ENCODE measurements at places on chromosomes 1 and 21. TPM values are rescaled to one million over a fixed set of nuclear protein-coding genes. Genes with fewer than 3 reads are reported as not detected.

GRCh38 chr1:67496329-67496728, 66.1 kb upstream of the SERBP1 start:
- H3K4me3 ChIP-seq, result no peak overlapping the region
- H3K4me1 ChIP-seq, result no peaks in the 10 kb centered on the region
- H3K36me3 ChIP-seq, result no peaks in the 10 kb centered on the region
- DNase-seq, result no peak

GRCh38 chr1:244102468-244102867, 51.4 kb downstream of the ZBTB18 start:
- H3K27ac ChIP-seq, result no peak overlapping the region
- peaks cover 13% of the 10 kb centered on the region for H3K4me1 ChIP-seq
- H3K4me3 ChIP-seq, result no peak overlapping the region
- no peak for DNase-seq

DNA sequence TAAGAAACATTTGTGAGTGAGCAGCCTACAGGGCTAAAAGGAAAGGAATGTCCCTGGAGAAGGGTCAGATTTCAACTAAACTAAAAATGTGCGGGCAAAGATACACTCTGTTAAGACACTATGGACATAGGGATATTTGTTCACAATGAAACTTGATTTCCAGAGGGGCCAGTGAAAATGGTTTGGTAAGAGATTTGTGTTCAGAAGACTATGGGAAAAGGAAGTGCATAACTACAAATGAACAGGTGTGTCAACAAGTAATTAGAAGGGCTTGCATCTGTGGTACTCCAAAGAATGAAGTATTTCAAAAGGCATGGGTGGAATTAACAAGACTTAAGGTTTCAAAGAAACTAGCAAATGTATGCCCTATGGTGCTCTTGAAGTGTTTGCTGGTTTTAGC, 60.4 kb downstream of the NME7 start:
- H3K27ac ChIP-seq, result no peak overlapping the region
- no peaks in the 10 kb centered on the region for H3K4me1 ChIP-seq
- no peak overlapping the region for H3K4me3 ChIP-seq
- H3K36me3 ChIP-seq, result no peaks in the 10 kb centered on the region

DNA sequence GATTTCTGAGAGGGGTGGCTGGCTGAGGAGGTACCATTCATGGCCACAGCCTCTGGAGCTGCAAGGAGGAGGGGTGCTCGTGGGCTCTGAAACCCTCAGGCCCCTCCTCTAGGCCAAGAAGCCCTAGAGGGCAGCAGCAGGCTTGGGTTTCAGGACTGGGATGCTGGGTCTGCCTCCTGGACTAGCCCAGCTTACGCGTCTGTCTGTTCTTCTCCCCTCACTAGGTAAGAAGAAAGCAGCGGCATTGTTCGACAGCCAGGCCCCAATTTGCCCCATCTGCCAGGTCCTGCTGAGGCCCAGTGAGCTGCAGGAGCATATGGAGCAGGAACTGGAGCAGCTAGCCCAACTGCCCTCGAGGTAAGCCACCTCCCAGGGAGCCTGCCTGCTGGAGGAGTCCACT, 60.3 kb downstream of the TMEM53 start:
- DNase-seq, result no peak
- no peak overlapping the region for H3K27ac ChIP-seq

Gene NAV1
- polyA plus RNA-seq, result 18.8 TPM

Gene ITSN1
- polyA plus RNA-seq, result 44.9 TPM

DNA sequence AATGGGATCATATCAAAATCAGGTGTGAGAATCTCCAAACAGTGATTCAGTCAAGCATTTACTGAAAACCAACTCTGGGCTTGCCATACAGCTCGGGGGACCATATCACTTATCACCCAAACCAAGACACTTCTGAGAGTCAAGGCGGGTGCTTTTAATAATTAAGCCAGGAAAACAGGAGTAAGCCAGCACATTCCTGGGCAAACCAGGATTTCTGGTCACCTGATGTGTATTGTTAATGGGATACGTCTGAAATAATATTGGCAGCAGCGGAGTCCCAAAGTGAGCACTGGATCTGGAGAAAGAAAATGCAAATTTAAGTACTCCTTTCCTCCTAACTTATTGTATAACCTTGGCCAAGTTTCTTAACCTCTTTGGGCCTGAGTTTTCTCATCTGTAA, 17.6 kb downstream of the OSCP1 start:
- H3K27me3 ChIP-seq, result no peaks in the 10 kb centered on the region
- no peaks in the 10 kb centered on the region for H3K4me1 ChIP-seq
- DNase-seq, result no peak
- no peak overlapping the region for H3K4me3 ChIP-seq
- no peaks in the 10 kb centered on the region for H3K36me3 ChIP-seq
- H3K27ac ChIP-seq, result peak overlapping the region; percentile 56

Gene C1orf116
- 18.7 TPM for polyA plus RNA-seq

DNA sequence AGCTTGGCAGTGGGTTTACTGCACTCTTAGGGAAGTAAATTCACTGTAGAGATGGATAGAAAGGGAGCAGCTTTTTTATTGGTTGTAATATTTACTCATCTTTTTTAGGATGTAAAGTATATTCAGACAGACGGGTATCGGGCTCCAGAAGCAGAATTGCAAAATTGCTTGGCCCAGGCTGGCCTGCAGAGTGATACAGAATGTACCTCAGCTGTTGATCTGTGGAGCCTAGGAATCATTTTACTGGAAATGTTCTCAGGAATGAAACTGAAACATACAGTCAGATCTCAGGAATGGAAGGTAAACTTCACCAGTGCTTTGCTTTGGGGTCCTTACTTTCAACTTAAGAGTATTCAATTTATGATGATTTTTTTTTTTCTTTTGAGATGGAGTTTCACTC, 3.2 kb downstream of the UHMK1 start:
- no peak overlapping the region for H3K4me3 ChIP-seq
- peaks cover 5% of the 10 kb centered on the region for H3K36me3 ChIP-seq
- no peaks in the 10 kb centered on the region for H3K27me3 ChIP-seq
- no peaks in the 10 kb centered on the region for H3K4me1 ChIP-seq
- peak; percentile 3 for DNase-seq
- H3K27ac ChIP-seq, result no peak overlapping the region

GRCh38 chr1:46812996-46813857, 14.4 kb downstream of the CYP4B1 start:
- no peaks in the 10 kb centered on the region for H3K27me3 ChIP-seq
- H3K4me3 ChIP-seq, result no peak overlapping the region
- H3K36me3 ChIP-seq, result no peaks in the 10 kb centered on the region
- no peak overlapping the region for H3K27ac ChIP-seq
- no peaks in the 10 kb centered on the region for H3K4me1 ChIP-seq
- DNase-seq, result no peak

DNA sequence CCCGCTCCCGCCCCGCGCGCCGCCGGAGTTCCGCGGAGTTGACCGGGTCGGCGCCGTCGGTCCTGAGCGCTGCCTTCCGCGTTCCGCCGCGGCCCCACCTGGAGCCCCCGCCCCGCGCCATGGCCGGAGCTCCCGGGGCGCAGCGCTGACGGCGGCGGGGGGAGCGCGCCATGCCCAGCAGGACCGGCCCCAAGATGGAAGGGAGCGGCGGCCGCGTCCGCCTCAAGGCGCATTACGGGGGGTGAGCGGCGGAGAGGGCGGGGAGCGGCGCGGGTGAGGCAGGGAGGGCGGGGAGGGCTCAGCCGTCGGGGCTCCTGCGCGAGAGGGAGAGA, 216 bp downstream of the PRKCZ start:
- peak overlapping the region; percentile 85 for H3K4me3 ChIP-seq
- H3K4me1 ChIP-seq, result peaks cover 25% of the 10 kb centered on the region
- DNase-seq, result no peak
- H3K27me3 ChIP-seq, result peaks cover 3% of the 10 kb centered on the region
- peak overlapping the region; percentile 88 for H3K27ac ChIP-seq
- no peaks in the 10 kb centered on the region for H3K36me3 ChIP-seq

GRCh38 chr1:205943245-205943644, at the start of gene SLC26A9:
SLC26A9 (minus strand) TSS chr1:205943456; CDS start chr1:205935820, 7,636 bp downstream.
- peaks cover 12% of the 10 kb centered on the region for H3K27me3 ChIP-seq
- no peak for DNase-seq
- no peaks in the 10 kb centered on the region for H3K36me3 ChIP-seq
- no peak within 1 kb of the TSS for H3K4me3 ChIP-seq
- H3K4me1 ChIP-seq, result no peaks in the 10 kb centered on the region

GRCh38 chr1:9990944-9991343, 6.1 kb upstream of the RBP7 start:
- no peaks in the 10 kb centered on the region for H3K4me1 ChIP-seq
- DNase-seq, result no peak
- H3K27ac ChIP-seq, result no peak overlapping the region
- H3K36me3 ChIP-seq, result no peaks in the 10 kb centered on the region

DNA sequence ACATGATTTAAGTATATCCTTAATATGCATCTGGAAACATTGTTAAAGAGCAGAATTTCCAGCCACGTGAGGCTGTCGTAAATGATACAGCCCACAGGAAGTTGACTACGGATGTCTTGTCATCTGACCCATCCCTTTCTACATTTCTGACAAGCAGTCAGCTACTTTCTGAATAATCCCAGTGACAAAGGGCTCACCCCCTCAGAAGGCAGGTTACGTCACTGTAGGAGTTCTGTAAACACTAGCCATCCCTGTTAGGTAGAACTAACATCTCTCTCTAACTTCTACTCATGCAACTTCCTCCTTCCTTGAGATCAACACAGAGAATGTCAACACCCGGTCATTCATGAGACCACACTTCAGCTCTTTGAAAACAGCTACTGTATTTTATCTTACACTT, 259.2 kb downstream of the GREM2 start:
- no peak overlapping the region for H3K27ac ChIP-seq
- no peaks in the 10 kb centered on the region for H3K36me3 ChIP-seq
- H3K4me1 ChIP-seq, result no peaks in the 10 kb centered on the region

Gene PBXIP1
- polyA plus RNA-seq, result 65.5 TPM

- H3K36me3 ChIP-seq, result no peaks in the 10 kb centered on the region
- H3K4me3 ChIP-seq, result no peak overlapping the region
- peaks cover 7% of the 10 kb centered on the region for H3K4me1 ChIP-seq
- DNase-seq, result peak; percentile 56
- no peaks in the 10 kb centered on the region for H3K27me3 ChIP-seq
Observed at GRCh38 chr1:109151146-109151990, 37.5 kb downstream of the ELAPOR1 start.

Gene S100A1
- polyA plus RNA-seq, result 1.3 TPM

Gene OR6K3
- not detected for polyA plus RNA-seq

- peaks cover 15% of the 10 kb centered on the region for H3K4me1 ChIP-seq
- DNase-seq, result no peak
- no peak overlapping the region for H3K27ac ChIP-seq
- H3K36me3 ChIP-seq, result no peaks in the 10 kb centered on the region
Observed at GRCh38 chr1:2644171-2644570, 11.4 kb upstream of the MMEL1 start.

- no peak overlapping the region for H3K4me3 ChIP-seq
- no peaks in the 10 kb centered on the region for H3K4me1 ChIP-seq
- H3K27me3 ChIP-seq, result no peaks in the 10 kb centered on the region
- DNase-seq, result no peak
- no peaks in the 10 kb centered on the region for H3K36me3 ChIP-seq
Observed at GRCh38 chr21:16455526-16455925, 725.7 kb downstream of the USP25 start.

GRCh38 chr1:175094626-175095025, 27.0 kb downstream of the TNN start:
- no peak for DNase-seq
- no peaks in the 10 kb centered on the region for H3K27me3 ChIP-seq
- H3K4me3 ChIP-seq, result no peak overlapping the region
- H3K36me3 ChIP-seq, result no peaks in the 10 kb centered on the region

DNA sequence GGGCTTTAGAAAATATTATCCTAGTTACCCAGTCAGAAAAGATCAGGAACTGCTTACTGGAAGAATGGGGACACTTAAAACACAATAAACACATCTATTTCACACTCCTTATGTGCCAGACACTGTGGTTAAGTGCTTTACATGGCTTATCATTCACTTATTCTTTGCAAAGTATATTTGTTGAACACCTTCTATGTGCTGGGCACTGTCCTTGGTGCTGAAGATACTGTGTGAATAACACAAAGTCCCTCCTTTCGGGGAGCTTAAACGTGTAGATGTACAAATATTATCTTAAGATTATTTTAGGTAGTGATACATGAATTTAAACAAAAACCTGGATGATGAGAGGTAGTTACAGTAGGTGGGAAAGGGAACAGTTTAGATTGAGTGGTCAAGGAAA, 169.3 kb downstream of the ST6GALNAC5 start:
- no peaks in the 10 kb centered on the region for H3K4me1 ChIP-seq
- H3K4me3 ChIP-seq, result no peak overlapping the region
- H3K36me3 ChIP-seq, result no peaks in the 10 kb centered on the region
- no peak overlapping the region for H3K27ac ChIP-seq

Gene SPATA45
- 0.44 TPM for polyA plus RNA-seq

Gene CFHR4
- polyA plus RNA-seq, result 1.2 TPM

- no peak for DNase-seq
- no peaks in the 10 kb centered on the region for H3K27me3 ChIP-seq
- H3K4me1 ChIP-seq, result no peaks in the 10 kb centered on the region
- H3K4me3 ChIP-seq, result no peak overlapping the region
- H3K36me3 ChIP-seq, result no peaks in the 10 kb centered on the region
- H3K27ac ChIP-seq, result no peak overlapping the region
Observed at GRCh38 chr1:77499466-77499865, 183.0 kb downstream of the ZZZ3 start.

DNA sequence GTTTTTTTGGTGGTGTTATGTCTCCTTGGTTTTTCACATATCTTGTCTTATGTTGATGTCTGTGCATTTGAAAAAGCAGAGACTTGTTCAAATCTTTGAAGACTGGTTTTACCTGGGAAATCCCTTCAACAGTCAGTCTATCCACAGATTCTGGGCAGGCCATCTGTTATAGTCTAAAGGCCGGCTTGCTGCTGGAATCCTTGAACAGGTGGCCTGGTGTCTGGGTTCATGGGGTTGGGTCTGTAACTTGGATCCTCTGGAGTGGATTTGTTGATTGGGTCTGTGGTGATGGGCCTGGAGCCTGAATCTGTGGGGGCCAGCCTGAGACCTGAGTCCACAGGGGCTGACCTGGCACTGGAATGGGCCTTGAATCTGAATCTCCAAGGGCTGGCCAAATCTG, 12.2 kb downstream of the LORICRIN start:
- no peak overlapping the region for H3K4me3 ChIP-seq
- no peaks in the 10 kb centered on the region for H3K27me3 ChIP-seq
- H3K27ac ChIP-seq, result no peak overlapping the region
- H3K4me1 ChIP-seq, result no peaks in the 10 kb centered on the region
- no peaks in the 10 kb centered on the region for H3K36me3 ChIP-seq
- no peak for DNase-seq

DNA sequence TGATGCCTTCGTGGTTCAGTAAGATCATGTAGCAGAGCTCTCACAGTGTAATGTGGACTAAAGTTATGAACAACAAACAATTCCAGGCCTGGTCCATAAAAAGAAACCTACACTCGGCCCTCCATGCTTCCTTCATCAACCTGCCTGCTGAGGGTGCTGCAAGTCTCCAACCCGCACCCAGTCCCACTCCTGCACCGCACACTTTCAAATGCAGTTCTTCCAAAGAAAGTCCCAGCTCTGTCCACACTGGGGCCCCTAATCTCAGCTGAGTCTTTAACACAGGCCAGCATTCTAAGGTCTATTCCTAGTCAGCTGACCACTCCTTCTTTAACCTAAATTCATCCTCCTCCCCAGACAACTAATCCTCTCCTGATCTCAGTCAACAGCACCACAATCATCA, 71.5 kb upstream of the NR5A2 start:
- no peak overlapping the region for H3K4me3 ChIP-seq
- H3K4me1 ChIP-seq, result no peaks in the 10 kb centered on the region
- no peaks in the 10 kb centered on the region for H3K36me3 ChIP-seq
- no peak overlapping the region for H3K27ac ChIP-seq
- no peaks in the 10 kb centered on the region for H3K27me3 ChIP-seq
- peak; percentile 37 for DNase-seq

Gene C1orf141
- not detected for polyA plus RNA-seq

Measured in hepatocyte (in vitro differentiated cells).